GM12864 (cell line): ENCODE measurements at places on chromosomes 3 and 15.

- no peak for DNase-seq
These were observed 243.8 kb downstream of the SOX2 start for GRCh38 chr3:181955566-181955965.

- DNase-seq: no peak
These were observed 57.9 kb upstream of the ST3GAL6 start for GRCh38 chr3:98705212-98705611.

DNA sequence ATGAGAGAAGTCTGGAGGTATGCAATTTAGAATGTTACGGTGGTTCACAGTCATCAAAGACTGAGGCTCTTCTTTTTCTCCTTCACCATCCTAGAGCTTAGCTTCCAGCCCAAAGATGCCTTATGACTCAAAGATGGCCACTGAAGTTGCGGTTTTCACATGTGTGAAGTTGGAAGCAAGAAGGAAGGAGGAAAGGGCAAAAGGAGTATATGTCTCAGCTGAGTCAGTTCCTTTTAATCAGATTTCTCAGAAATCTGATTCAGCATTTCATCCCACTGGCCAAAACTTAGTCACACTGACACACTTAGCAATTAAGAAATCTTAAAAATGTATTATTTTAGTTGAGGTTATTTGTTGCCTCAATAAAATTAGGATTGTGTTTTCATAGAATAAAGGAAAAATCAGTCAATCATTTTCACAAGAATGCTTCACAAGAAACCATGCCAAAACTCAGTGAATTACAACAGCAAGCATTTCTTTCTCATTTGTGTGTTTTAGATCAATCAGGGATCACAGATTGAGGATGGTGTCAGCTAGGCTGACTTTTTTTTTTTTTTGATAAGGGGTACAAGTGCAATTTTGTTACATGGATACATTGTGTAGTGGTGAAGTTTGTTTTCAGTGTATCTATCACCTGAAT, 211.1 kb upstream of the GADL1 start:
- DNase-seq: no peak

- DNase-seq: no peak
These were observed 88.7 kb downstream of the PLXNA1 start for GRCh38 chr3:127071597-127072001.

DNA sequence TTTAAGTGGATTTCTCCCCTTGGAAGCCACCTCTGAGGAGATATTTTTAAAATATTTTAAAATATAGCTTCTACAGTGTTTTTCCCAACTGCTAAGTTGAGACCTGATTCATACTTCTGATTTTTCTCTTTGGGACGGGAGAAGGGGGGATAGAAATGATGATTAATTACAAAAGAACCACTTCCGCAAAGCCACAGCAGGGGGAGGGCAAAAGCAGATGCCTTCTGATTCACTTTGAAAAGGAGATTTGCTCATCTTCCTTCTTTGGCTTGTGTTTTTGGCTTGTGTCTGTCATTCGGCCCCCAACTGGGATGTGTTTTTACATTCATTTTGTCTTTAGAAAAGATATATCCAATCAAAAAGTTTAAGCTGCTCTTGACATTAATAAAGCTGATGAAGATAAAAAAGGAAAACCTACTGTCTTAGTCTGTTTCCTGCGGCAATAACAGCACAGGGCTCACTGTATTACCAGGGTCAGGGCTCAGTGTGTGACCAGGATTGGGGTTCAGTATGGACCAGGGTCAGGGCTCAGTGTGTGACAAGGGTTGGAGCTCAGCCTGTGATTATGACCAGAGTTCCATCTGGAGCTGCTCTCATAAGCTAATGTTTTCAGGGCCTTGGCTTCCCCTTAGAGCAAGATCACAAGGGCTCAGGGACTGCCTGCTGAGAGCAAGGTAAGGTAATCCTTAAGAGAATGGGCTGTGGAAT, 223.2 kb downstream of the MTHFS start:
- DNase-seq: peak; percentile 57

GRCh38 chr15:43541785-43542184, 24.4 kb downstream of the MAP1A start:
- no peak for DNase-seq

DNA sequence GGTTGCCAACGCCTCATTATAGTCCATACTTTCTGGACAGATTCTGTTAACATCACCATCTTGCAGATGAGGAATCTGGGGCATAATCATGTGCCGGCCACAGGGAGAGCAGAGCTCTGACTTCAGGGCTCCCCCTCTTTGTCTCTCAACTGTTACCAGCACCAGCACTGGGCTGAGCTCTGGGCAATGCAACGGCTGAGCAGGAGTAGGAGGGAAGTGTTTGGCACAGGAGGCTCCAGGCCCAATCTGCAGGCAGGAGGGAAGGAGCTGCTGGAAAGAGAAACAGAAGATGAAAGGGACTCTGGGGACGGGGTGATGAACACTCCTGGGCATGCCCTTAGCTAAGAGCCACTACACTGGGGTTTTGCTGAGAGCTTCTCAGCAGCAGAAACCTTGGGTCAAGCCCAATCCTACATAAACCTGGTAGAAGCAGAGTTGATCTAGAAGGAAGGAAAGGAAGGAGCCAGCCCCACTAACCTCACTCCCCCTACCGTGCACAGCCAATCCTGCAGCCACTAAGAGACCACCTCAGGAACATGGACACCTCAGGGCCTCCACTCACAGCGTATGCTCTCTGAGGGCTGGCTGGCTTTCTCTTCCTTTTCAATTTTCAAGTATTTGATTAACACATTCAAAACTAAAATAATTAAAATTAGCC, 73.1 kb upstream of the SPATA12 start:
- no peak for DNase-seq

GRCh38 chr3:10164546-10165393, at the start of gene IRAK2:
Gene IRAK2, plus strand, starts transcription at chr3:10164919. Its CDS starts 36 bp downstream, at chr3:10164955.
- DNase-seq: no peak

GRCh38 chr15:52440414-52440813, 88.3 kb downstream of the MYO5A start:
- no peak for DNase-seq

GRCh38 chr3:115537669-115538068, 85.6 kb upstream of the GAP43 start:
- no peak for DNase-seq

DNA sequence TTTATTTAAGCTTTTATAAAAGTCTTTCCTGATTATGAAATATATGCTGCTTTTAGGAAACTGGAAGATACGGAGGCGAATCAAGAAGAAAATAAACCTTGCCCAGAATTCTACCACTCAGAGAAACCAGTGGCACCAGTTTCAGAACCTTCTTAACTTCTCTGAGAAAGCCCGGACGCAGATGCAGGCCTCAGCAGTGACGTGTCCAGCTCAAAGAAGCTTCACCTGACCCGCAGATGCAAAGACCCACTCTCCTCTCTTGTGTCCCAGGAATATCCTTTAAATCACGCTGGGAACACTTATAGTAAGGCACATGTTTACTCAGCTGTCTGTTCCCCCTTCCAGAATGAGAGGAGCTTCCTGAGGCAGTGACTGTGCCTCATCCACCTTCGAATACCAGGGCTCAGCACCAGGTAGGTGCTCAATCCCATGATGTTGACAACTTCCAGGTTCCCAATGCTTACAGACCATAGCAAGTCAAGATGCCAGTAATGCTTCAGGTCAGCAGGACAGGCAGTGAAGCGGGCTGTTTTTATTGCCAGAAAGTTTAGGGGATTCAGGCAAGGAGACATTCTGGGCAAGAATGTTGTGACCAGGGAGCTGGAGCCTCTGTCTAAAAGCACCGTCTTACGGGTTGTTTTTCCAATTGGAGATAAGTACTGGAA, 39.9 kb upstream of the LDHAL6B start:
- DNase-seq: no peak

GRCh38 chr15:91263632-91264531, 163.8 kb downstream of the SV2B start:
- no peak for DNase-seq

GRCh38 chr3:74539876-74540275, 74.6 kb downstream of the CNTN3 start:
- no peak for DNase-seq

DNA sequence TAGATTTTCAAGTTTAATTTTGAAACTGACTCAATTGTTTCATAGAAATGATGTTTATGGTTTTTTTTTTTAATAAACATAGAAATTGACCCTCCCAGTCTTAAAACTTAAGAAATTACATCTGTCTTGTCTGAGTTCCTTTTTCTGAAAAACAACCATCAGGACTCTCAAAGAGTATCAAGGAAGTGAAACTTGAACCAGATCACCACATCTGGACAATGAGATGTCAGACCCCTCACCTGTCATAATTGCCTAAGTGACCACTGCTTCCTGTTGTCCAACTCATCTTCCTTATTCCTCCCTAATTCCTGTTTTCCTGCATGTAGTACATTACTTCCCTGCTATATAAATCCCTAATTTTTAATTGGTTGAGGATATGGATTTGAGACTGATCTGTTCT, 441.5 kb upstream of the ARHGEF26 start:
- no peak for DNase-seq

DNA sequence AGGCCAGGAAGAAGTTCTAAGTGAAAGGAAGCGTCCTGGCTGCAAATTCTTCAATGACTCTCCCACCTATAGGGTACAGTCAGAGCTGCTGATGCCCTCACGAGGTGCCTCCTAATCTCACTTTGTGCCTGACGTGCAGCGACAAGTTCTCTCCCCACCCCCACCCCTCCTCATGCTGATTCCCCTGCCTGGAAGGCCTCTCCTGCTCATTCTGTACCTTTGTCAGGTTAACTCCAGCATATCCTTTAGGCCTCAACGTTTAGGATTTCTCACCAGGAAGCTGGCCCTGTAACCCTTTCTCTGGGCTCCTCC, 25.0 kb downstream of the SLC12A8 start:
- DNase-seq: no peak

DNA sequence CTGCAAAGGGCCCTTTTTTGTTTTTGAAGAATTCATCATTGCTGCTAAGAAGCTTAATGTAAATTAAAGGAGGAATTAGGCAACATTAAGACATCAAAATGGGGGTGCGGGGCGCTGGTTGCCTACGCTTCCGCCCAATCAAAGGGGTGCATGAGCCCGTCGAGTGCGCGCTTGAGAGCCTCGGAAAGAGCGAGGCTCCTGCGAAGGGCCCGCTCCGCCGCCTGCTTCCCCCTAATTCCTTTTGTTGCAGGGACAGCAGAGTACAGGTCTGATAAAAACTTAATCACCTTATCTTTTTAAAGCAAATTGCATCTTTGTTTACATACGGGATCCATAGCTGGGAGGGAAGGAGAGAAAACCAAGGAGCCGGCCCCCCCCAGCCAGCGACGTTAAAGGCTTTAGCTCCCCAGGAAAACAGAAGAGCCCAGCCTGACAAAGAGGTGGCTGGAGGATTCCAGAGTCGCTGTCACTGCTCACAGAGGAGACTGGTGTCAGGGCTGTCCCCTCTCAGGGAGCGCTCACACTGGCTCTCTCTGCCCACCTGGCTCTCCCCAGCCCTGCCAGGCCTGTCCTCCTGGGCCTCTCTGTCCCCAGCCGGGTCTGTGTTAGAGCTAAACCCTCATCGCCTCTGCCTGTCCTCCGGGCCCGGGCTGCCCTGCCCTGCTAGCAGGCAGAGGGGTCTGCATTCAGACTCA, 67.3 kb downstream of the DNAJB8 start:
- DNase-seq: no peak

DNA sequence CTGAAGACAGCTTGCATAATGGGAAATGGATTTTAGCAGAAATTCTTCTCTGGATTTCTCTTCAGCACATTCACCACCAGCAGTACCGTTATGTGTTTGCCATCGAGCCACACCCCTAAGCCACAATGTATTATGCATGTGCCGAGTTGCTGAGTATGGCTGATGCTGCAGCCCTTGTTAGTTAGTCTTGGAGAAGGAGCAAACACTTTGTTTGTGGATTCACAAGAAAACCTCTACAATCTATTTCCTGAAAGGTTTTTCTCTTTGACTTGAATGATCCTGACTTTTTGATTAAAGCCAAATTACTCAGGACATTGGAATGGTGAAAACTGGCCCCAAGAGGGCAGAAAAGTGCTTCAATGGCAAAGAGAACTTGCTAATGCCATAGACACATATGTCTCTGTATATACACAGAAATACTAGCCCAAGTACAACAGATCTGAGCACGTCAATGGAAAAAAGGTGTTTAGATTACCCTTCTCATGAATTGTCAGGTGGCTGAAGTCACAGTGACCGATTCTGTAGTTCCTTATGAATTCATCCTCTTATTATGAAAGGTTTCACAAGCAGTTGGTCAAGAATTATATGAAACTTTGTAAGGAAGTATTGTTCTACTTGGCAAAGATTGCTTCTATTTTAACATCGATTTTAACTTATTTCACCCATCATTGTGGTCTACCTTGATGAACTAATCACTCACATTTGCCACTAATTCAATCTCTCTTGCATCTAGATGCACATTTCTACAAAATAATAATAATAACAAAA, 103.0 kb downstream of the P3H2 start:
- no peak for DNase-seq

- DNase-seq: no peak
These were observed 813.1 kb downstream of the NAALADL2 start for GRCh38 chr3:175672119-175672689.

- peak; percentile 41 for DNase-seq
These were observed 7.2 kb upstream of the IVD start for GRCh38 chr15:40398413-40398873.

- DNase-seq: no peak
These were observed 66.9 kb downstream of the KLF13 start for GRCh38 chr15:31393444-31394091.

- no peak for DNase-seq
These were observed 22.8 kb upstream of the OSTN start for GRCh38 chr3:191176038-191176785.

- no peak for DNase-seq
These were observed 499.0 kb upstream of the UBE2E2 start for GRCh38 chr3:22704166-22704565.
